ENCODE measurements at places on chromosomes 12 and 14. TPM values are rescaled to one million over a fixed set of nuclear protein-coding genes. Genes with fewer than 3 reads are reported as not detected.

- no peak for DNase-seq
Measured at GRCh38 chr12:132172619-132173018, 28.4 kb downstream of the NOC4L start.

- DNase-seq: no peak
Measured at GRCh38 chr14:20782280-20782890, 1.3 kb downstream of the RNASE6 start.

DNA sequence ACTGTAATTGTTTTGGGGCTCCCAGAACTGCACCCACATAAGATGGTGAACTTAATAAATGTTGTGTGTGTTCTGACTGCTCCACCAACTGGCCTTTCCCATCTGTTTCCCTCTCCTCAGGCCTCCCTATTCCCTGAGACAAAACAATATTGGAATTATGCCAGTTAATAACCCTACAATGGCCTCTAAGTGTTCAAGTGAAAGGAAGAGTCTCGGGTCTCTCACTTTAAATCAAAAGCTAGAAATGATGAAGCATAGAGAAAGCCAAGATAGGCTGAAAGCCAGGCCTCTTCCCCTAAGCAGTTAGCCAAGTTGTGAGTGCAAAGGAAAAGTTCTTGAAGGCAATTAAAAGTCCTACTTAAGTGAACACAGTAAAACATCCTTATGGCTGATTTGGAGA lies 13.4 kb downstream of the ACOT6 start:
- DNase-seq: no peak

DNA sequence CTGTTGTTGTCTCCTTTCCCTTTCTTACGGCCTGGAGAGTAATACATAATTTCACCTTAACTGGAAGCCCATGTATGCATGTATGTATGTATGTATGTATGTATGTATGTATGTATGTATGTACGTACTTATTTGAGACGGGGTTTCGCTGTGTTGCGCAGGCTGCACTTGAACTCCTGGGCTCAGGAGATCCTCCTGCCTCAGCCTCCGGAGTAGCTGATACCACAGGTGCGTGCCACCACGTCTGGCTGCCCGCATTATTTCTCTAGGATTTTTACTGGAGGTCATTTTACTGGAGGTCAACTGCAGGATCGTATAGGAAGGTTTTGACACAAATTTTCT lies 644 bp upstream of the OS9 start:
- no peak for DNase-seq

DNA sequence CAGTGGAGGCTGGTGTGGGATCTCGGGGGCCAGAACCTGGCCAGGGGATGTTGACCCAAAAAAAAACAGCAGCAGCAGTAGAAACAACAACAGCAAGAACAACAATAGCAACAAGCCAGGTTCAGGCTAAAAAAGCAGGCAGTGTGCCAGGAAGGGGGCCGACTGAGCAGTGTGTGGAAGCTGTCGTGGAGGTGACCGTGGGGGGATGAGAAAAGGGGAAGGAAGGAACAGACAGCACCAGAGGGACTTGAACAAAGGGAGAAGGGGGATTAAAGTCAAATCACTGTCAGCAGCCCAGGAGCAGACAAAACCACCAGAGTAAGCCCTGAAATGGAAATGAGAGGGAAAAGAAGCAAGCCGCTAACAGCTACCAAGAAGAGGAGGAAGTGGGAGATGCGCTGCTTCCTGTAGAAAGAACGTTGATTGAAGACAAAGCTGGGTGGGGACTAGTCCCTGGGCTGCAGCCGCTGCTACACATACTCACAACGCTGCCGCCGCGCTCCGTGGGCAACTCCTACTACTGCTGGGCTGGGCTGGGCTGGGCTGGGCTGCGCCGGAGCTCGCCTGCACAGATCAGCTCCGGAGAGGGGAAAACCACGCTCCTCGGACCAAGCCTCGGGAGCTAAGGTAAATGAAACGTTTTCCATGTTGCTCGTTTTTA lies at the start of gene GNG2:
Gene GNG2 (plus strand): TSS at position 449 of the 661 bp plus-strand sequence. CDS start 90,067 bp downstream, outside the sequence.
- peak; percentile 41 for DNase-seq

DNA sequence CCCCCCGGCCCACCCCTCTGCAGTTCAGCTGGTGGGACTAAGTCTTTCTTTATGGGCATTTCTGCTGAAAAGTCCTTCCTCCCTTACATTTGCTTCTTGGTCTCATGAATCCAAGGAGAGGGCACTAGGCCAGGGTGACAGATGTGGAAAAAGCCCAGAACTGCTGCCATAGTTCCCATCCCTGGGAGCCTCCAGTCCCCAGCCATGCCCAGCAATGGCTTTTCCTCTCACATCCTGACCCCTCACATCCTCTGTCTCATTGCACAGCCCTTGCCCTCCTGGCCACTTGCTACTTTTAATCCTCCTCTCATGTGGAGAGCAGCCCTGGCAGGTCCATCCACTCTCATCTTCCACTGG lies 122.5 kb downstream of the ZFP36L1 start:
- no peak for DNase-seq

GRCh38 chr12:123118497-123118896 lies 32.4 kb downstream of the PITPNM2 start:
- DNase-seq: no peak

- DNase-seq: no peak
Measured at GRCh38 chr12:3468836-3469235, 22.2 kb upstream of the PRMT8 start.

- no peak for DNase-seq
Measured at GRCh38 chr14:95313190-95313589, 6.5 kb downstream of the CLMN start.

- DNase-seq: no peak
Measured at GRCh38 chr14:32932302-32932913, 6.3 kb upstream of the NPAS3 start.

DNA sequence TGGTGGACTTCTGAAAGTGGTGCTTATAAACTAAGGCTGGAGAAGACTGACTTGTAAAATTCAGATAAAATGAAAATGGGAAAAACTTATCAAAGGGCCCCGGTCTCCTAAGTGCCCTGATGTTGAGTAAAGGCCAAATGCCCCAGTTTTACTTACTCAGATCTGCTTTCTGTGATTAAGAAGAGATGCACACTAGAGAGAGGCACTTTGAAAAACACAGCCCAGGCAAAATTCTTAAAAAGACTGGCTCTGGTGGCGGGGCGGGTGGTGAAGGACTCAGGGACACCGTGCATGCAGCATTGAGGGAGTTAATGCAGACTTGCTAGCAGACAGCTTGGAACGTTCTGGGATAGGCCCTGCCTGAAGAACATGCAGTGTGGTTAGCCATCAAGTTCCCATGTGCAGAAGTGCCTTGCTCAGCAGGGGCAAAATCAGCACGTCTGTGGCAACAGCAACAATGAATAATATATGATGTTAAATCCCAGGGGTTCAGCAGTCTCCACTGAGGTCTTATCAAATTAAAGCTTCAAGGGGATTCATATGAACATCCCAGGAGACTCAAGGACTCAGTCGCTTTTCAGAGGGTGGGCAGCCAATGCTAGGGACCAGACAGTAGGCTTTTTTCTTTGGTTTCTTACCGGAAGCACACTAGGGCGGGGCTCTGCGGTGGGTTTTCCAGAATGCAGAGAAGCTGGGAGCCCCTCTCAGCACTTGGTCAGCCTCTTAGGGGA lies 105.0 kb downstream of the DAD1 start:
- no peak for DNase-seq

DNA sequence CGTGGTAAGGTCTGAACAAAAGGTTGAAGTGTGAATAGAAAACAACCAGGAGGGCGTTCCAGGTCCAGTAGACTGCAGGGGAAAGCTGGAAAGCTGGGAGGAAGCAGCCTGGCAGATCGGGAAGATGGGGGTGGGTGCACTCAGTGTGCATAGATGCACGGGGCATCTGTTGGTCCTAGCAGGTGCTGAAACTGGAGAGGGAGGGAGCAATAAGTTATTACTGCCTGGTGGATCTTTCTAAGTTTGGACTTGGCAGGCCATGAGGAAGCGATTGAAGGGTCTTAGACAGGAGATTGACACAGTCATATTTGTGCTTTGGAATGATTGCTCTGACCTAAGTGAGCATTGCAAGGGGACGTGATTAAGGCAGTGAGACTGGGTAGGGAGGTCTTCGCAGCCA lies 194.4 kb downstream of the EFCAB11 start:
- DNase-seq: no peak

DNA sequence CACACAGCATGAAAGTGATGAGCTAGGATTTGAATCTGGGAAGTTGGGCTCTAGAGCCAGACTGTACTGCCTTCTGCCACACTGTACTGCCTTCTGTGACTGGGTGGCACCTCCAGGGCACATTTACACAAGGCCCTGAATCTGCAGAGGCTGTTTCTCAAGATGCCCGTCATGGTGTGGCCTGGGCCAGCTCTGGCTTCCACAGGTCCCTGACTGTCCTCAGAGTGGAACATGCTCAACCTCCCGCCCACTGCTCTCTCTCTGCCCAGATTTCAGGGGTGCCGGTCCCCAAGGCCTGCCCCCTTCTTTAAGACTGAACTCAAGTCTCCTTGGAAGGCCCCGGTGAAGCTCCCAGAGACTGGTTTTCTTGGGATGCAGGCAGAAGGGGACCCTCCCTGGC lies 50.2 kb downstream of the C14orf132 start:
- DNase-seq: no peak

- no peak for DNase-seq
Measured at GRCh38 chr12:128814411-128815261, 9.1 kb downstream of the SLC15A4 start.

- DNase-seq: no peak
Measured at GRCh38 chr12:78331753-78332152, 501.1 kb downstream of the NAV3 start.

DNA sequence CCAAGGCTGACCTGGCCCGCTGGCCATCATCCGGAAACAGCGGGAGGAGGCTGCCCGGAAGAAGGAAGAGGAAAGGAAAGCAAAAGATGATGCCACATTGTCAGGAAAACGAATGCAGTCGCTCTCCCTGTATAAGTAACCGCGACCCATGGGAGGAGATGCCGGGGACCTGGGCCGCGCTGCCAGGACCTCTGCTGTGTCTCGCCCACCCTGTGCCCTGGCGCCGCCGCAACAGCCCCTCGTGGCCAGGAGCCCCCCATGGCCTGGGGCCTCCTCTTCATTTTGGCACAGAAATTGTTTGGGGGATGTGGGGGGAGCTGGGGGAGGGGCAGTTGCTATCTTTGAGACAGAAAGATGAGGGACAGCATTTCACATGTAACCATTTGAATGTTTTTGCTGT lies 16.5 kb downstream of the HSPB8 start:
- no peak for DNase-seq

GRCh38 chr12:4833524-4833923 lies 76.2 kb upstream of the KCNA1 start:
- DNase-seq: no peak

- no peak for DNase-seq
Measured at GRCh38 chr12:123761841-123762714, at the start of gene DNAH10. DNAH10 (plus strand) TSS chr12:123762301; CDS start chr12:123762337, 36 bp downstream.

DNA sequence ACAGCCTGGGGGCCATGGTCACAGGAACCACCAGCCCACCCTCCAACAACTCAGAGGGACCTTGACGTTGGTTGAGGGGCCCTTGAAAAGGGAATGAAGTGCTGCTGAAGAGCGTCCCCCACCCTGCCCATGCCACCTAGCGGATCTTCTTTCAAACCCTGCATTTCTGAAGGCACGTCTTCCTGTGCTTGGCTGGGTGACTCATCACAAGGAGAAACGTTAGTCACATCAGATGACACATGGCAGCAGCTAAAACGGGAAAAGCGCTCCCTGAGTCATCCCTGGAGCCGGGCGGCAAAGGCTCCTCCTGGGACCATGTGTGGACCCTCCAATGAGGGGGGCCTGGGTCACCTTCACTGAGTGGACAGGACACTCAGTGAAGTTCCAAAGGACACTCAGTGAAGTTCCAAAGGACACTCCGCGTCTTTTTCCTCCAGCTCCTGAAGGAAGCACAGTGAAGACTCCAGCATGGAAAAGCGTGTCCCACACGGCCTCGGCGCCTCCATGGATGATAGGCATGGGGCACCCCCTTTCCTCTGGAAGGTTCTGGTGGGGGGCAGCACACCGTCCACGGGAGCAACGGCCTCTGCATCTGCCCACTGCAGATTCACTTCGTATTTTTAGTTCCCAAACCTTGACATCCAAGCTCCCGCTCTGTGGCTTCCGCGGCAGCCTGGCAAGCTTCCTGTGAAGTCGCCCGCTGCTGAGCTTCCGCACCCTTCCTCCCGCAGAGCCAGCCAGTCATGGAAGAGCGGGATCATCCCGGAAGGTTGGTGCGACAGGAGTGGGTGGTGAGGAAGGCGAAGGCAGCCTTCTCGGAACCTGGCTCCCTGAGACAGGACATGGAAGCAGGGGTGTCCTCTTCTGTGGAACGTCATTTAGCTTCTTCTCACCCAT lies 383.4 kb downstream of the VRK1 start:
- peak; percentile 79 for DNase-seq

GRCh38 chr12:25853316-25854095 lies 105.0 kb upstream of the RASSF8 start:
- no peak for DNase-seq

DNA sequence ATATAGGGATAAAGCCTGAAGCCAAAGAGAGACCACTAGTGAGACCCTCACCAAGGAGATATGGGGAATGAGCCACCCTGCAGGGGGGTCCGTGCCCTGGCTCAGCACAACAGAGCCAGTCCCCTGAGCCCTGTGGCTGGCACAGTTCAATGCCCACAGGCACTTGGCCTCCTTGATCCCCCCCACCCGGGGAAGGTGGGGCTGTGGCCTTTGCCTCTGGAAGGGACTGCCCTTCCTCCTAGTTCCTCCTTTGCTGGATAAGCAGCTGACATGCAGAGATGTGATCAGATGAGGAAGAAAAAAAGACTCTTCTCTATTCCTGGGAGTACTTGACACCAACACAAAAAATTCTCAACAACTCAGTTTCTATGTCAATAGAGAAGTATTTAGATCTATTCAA lies 19.9 kb downstream of the TTC7B start:
- no peak for DNase-seq

GRCh38 chr14:56004786-56005185 lies 113.4 kb upstream of the PELI2 start:
- DNase-seq: peak; percentile 70

- peak; percentile 52 for DNase-seq
Measured at GRCh38 chr14:31770271-31770670, 209.1 kb downstream of the NUBPL start.

DNA sequence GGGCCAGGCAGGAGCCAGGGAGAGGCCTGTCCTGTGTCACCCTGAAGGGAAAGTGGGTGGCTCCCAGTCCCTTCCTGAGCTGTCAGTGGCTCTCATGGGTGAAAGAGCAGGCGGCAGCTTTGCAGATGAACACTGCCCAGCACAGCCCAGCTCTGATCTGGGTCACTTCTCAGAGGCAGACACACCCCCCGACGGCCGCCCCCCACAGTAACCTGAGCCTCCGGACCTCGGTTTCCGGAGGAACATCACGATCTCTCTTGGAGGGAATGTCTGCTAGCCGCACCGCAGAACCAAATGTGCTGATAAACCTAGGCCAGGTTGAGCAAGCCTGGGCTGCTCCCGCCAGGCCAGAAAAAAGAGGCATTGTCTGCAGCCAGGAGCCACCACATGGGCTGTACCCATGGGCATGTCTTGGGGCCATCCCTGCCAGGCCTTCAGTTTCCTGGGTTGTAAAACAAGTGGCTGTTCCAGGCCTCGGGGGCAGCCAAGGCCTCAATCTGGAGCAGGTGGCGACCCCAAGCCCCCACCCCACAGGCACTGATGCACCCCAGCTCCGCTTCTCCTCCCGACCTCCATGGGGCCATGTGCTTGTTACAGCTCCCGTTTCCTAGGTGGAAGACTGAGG lies 57.6 kb downstream of the NCOR2 start:
- peak; percentile 55 for DNase-seq

The MAX gene
- total RNA-seq: 42.4 TPM

The TMBIM4 gene
- 29.4 TPM for total RNA-seq

The CDCA3 gene
- 0.51 TPM for total RNA-seq

The SERPINA1 gene
- 0.26 TPM for total RNA-seq

The FAM234B gene
- 3.7 TPM for total RNA-seq

The ACOT4 gene
- 0.26 TPM for total RNA-seq

The FGF23 gene
- total RNA-seq: not detected

The PRR4 gene
- total RNA-seq: 0.53 TPM

The SLC35F4 gene
- not detected for total RNA-seq

The COCH gene
- 0.26 TPM for total RNA-seq
